ENCODE measurements at places on chromosomes 3 and 15.

DNA sequence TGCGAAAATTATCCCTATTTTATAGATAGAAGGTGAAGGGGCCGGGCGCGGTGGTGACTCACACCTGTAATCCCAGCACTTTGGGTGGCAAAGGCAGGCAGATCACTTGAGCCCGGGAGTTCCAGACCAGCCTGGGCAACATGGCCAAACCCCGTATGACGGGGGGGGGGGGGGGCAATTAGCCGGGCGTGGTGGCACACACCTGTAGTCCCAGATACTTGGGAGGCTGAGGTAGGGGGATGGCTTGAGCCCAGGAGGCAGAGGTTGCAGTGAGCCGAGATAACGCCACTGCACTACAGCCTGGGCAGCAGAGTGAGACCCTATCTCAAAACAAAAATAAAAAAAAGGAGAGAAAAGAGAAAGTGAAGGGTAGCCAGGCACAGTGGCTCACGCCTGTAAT is 1.4 kb downstream of the AAGAB start:
- no peak for DNase-seq

DNA sequence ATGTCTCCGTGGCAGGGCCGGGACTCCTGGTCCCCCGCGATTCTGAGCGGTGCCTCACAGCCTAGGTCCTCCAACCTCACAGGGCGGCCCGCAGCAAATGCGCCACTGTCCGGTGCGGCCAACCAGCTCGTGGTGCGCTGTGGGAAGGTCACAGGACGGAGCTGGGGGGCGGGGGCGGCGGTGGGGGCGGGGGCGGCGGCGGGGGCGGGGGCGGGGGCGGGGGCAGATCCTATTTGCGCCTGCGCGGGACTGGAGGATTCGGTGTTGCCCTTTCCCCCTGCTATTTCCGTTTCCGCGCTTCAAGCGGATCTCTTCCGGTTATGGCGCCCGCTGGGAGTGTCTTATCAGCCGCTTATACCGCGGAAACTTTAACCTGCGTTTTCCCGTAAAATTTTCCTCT is 106.7 kb upstream of the SNRPN start:
- no peak for DNase-seq

DNA sequence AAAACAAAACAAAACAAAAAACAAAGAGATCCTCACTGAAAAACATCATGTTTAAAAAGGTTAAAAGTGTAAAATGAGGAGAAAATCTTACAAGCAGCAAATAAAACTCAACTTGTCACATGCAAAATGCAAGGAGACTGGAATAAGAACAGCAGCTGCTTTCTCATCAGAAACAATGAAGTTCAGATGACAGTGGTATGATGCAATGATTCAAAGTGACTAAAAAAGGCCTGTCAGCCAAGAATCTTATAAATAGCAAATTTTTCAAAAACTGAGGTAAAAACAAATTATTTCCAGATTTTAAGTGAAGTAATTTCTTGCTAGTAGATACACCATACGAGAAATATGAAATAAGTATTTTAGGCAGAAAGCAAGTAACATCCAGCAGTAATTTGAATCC is 68.6 kb upstream of the EPHA3 start:
- no peak for DNase-seq

GRCh38 chr15:93261845-93262244 is 172.8 kb upstream of the RGMA start:
- no peak for DNase-seq

GRCh38 chr3:81462921-81463320 is 298.5 kb downstream of the GBE1 start:
- DNase-seq: no peak

DNA sequence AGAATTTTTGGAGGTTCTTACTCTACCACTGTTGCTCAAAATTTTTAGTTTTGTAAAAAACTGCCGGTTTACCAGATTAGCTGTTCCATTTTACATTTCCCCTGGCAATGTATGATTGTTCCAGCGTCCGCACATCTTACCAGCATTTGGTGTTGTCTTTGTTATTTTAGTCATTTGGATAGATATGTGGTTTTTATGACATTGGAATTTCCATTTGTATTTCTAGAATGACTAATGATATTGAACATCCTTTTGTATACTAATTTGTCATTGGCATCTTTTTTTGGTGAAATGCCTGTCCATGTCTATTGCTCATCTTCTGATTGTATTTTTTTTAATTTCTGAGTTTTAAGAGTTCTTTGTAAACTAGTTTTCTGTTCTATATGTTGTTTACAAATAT is 28.5 kb downstream of the LRRC28 start:
- DNase-seq: no peak

DNA sequence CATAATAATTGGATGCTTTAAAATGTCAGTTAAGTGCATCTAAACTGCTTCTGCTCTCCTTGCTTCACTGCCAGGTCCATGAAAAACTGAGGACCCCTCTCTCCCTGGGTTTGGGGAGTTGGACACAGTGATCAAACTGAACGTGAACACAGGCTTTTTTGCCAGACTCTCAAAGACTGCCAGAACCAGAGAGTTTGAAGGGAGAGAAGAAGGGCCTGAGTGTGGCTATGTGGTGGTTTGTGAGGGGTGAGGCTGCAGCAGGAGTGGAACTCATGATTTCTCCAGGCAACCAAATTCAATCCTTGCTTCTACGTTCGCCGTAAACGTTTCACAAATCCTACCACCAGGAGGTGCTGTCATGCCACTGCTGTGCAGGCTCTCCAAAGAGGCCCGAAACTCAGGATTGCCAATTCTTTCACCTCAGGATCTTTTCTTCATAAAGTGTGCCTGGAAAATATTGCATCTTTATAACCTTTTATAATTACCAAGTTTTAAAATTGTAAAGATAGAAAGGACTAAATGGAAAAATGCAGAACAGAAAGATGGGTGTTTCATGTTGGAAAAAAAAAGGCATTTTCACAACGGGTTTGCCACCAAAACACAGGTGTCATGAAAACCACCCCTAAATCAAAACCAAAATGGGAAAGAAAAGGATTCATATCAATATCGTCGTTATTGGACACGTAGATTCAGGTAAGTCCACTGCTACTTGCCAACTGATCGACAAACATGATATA is 19.7 kb downstream of the TM4SF4 start:
- DNase-seq: no peak

DNA sequence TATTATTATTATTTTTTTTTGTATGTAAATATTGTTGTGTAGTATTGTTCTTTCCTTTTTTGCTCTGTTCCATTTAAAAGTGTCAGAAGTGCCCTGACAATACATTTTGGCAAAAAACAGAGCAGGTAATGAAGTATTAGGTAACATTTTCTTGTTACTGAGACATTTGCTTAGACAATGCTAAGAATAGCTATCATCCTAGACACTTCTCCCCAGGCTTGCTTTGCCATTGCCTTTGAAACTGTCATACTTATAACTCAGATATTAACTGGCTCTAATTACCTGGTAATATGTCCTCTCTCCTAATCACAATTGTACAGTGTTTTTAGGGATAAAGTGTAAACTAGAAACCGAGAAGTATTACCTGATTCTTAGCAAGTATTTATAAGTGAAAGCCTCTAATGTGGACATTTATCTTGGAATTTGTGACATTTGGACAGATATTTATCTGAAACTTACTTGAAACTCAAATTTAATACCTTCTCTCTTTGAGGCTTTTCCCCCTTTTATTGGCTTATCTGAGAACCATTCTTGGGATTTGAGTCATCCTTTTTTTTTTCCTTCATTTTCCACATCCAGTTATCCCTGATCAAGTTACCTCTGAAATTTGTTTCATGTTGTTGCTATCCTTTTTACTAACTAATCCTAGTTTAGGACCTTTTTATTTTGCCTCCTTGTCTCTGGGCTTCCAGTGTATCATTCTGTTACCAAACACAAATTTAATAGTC is 13.1 kb downstream of the ARIH1 start:
- DNase-seq: no peak

DNA sequence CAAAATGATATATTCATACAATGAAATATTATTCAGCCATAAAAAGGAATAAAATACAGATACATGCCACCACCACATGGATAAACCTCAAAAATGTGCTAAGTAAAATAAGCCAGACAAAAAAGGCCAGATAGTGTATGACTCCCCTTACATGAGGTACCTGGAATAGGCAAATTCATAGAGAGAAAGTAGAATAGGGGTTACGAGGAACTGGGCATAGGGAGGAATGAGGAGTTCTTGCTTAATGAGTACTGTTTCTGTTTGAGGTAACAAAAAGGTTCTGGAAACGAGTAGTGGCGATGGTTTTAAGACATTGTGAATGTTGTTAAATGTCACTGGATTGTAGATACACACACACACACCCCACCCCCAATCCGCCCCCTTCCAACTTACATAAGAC is 8.2 kb downstream of the RAF1 start:
- no peak for DNase-seq

DNA sequence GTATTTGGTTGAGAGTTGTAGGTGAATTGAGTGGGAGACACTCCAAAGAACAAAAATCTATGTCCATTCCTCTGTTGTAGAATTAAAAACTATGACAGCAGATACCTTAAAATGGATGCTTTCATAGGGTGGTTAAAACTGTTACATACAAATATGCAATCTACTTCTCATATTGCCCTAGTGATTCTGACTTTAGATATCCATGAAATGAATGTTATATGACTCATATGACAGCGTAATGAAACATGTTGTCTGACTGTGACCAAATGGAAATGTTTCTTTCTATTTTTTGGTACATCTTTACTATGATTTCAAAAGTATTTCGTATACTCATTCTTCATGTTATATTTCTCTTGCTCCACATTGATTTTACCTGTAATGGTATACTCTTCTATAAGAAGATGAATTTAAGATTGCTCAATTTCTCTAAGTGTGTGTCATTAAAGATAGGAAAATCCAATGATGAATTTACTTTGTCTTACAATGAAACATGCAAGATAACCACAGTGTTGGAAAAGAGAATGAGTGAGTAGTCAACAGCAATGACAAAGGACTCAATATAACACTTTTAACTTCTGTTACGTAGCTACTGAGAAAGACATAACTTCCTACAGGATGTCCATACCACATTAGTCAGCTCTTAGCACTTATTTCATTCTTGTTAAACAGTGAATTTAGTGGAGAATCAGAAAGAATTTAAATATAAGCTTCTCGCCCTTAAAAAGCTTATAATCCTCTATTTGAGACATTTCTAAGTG is 79.3 kb upstream of the LSAMP start:
- no peak for DNase-seq

DNA sequence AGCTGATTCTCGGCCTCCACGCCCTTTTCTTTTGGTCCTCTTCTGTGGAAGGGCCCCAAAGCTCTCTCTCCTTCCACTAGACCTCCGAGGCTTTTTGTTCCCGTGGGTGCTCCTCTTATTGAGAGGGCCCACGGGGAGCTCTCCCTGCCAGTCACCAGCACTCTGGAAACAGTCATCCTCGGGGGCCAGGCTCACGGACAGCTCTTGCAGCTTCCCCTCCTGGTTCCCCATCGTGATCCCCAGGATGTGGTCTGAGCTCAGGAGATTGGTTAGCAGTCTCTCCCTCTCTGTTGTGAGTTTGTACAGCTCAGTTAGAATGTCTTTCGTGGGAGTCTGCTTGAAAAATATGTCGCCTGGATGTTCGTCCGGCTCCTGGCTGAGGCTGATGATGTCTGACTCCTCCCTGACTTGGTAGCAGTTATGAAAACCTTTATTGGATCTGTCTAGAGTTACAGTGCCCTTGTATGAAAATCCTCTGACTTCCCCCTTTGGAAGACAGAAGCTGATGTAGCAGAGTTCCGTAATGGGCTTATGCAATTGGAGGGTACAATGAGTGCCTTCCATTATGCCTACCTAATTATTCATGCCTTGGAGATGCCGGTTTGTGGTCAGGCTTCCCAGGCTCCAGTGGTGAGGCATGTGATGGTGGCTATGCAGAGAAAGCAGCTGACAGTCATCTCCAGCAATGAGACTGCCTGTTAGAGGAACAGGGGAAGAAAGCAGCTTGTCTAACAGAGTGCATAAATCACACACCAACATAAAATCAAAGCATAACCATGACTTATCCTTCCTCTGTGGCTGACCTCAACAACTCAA is 40.0 kb downstream of the FMN1 start:
- DNase-seq: no peak

- no peak for DNase-seq
These were observed 458.0 kb downstream of the ZNF385D start for GRCh38 chr3:21292971-21293370.

- no peak for DNase-seq
These were observed 30.8 kb upstream of the LMCD1 start for GRCh38 chr3:8470801-8471200.

DNA sequence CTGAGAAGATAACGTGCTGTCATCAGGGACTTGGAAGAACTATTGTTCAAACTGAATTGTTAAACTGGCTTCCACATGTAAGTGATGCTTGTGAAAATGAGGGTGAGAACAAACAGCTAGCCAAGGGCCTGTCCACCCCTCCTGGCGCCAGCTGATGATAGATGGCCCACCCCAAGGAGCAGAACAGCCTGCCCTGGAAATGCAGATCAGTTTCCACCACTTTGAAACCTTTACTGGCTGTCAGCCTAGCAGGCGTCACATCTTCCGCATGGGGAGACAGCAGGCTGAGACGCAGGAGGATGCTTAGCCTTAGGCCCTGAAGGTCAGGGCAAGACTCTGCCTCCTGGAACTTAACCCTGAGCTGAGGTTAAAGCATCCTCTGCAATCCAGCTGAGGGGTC is 6.4 kb upstream of the SLC51B start:
- DNase-seq: no peak

- no peak for DNase-seq
These were observed 44.5 kb downstream of the XXYLT1 start for GRCh38 chr3:195226445-195226844.

DNA sequence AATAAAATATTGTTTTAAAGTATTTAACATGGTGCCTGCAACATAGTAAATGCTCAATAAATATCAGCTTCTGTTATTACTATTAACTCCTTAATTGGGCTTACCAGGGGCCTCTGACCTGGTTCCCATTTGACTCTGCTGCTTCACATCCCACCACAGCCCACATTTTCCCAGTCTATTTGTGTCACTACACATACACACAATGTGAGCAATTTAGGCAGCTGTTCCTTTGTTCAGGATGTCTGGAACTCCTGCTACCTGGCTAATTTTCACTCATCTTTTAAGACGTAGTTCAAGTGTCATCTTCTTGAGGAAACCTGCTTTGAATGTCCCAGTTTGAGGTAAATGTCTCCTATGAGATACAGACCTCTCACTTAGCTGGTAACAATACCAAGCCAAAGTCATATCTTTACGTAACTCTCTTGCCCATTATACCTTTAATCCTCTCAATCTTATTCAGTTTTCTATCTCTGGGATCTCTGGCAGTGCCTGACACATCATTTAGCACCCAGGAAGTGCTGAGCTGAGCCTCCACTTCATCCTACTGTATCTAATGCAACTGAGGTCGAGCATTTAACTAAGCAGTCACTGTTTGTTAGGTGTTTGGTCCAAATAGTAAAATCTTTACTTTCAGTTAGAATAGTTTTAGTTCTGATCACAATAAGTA is 4.4 kb downstream of the TGFBR2 start:
- DNase-seq: no peak

GRCh38 chr3:190728574-190729246 is 133.8 kb downstream of the GMNC start:
- no peak for DNase-seq

DNA sequence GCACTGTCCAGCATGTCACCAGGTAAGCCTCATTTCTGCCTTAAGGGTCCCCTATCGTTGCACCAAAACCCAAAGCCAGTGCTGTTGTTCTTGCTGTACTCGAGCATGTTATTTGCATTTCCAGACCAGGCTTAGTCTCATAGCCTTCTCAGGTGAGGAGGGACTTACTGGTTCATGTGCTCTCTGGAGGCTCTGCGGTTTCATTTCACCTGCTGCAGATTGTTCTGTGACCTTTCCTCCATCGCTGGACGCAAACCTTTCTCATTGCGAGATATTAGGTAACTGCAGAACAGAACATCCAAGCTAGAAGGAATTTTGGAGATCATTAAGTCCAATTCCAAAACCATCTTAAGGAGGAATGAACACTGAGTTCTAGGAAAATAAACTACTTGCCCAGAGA is 187.3 kb upstream of the BCL6 start:
- DNase-seq: no peak

Measured in stimulated activated CD8-positive, alpha-beta memory T cell treated with anti-CD3 and anti-CD28 coated beads, Interleukin-15, amount 100 ng/mL, for 1 hour (primary cell).